Thyroid gland (tissue), 4 donors: ENCODE measurements at places on chromosomes 2 and 18. TPM values are rescaled to one million over a fixed set of nuclear protein-coding genes. Genes with fewer than 3 reads are reported as not detected.

DNA sequence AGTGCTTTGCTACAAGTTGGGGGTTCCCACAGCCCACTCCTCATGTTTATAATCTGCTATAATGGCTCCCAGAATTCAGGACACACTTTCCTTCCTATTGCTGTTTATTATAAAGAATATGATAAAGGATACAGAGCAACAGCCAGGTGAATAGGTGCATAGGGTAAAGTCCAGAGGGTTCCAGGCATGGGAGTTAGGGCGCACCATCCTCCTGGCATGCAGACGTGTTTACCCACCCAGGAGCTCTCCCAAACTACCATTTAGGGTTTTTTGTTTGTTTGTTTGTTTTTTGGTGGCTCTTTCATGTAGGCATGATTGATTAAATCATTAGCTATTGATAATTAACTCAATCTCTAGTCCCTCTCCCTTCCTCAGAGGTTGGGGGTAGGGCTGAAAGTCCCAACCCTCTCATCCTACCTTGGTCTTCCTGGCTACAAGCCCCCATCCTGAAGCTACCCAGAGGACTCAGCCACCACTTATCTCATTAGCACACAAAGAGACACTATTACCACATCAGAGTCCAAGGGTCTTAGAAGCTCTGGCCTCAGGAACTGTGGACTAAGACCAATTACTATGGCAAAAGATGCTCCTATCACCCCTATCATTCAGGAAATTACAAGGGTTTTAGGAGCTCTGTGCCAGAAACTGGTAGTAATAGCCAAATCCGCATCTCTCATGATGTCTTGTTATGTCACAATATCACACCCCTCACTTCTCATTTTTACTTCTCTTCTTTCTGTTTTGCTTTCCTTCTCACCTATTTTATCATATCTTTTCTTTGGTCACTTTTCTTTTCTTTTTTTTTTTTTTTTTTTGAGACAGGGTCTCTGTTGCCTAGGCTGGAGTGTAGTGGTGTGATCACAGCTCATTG, 154.9 kb upstream of the TTC39C start:
- DNase-seq: no peak

- no peak for DNase-seq
These were observed 26.8 kb upstream of the CTLA4 start for GRCh38 chr2:203840655-203841205.

- no peak for DNase-seq
These were observed 138.9 kb upstream of the SETBP1 start for GRCh38 chr18:44541781-44542180.

DNA sequence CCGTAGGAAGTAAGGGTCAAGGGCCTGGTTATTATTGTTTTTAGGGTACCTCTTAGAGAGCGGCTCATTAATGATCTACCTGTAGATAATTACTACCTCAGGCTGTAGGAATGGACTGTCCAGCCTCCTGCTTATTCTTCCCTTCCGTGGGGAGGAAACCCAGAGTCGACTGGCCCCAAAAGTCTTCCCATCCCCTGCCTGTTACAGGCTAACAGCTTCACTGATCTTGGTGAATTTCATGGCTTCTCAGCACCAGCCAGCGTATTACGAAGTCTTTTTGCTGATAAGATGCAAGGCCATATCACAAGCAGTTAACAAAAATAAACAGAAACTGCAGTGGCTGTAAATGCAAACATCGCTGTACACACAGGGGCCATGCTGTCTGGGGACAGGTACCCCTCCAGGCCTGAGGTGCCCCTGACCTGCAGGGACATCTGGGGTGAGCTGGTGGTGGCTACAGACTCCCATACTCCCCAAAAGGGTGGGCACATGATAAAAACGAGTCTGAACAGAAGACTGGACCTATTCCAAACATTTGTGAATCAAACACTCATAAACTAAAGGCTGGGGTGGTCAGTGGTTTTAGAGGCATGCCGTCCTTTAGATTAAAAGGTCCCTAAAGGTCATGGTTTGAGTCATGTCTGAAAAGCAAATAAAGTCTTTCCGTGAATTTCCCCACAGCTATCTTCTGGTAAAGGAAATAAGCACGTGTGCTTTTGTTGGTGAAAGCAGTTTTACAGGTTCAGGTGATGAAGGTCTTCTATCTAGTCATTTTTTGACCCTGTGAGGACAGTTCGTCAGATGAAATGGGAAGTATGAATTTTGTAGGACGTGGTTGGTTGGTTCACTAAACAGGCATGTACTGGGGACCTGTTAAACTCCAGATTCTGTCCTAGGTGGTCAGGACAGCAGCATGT, 36.7 kb downstream of the TTC39C start:
- DNase-seq: no peak

DNA sequence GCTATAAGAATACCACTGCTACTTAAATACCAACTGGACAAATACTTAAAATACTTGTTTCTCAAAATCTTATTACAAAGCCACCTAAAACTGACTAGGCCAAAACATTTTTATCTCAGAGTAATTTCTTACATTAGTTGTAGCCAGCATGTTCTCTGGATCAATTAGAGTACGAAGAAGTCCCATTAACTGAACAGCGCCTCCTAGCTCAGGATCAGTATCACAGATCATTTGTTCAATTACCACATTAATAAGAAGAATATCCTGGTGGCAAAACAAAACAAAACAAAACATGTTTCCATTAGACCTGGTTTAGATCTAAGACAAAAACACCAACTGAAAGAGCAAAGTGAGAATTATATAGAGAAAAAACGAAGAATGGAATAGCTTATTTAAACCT, 36.0 kb downstream of the PPP4R3B start:
- DNase-seq: no peak

- DNase-seq: no peak
These were observed 601.2 kb downstream of the ADCYAP1 start for GRCh38 chr18:1505856-1506255.

DNA sequence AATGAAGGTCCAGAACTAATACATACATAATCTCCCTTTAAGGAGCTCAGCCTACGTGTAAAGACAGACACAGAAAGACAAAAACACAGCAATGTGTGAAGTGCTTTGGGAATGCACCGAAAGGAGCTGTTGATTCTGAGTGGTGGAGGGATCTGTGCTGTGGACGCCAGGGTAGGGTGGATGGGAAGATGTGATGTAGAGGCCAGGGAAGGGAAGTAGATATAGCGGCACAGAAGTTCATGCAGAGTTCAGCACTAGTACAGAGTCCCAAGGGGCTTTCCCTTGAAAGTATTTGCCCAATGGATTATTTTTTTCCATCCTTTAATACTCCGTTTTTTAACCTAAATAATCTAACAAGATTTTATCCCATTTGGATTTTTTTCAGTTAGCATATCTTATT, 32.1 kb upstream of the DOCK10 start:
- DNase-seq: no peak

DNA sequence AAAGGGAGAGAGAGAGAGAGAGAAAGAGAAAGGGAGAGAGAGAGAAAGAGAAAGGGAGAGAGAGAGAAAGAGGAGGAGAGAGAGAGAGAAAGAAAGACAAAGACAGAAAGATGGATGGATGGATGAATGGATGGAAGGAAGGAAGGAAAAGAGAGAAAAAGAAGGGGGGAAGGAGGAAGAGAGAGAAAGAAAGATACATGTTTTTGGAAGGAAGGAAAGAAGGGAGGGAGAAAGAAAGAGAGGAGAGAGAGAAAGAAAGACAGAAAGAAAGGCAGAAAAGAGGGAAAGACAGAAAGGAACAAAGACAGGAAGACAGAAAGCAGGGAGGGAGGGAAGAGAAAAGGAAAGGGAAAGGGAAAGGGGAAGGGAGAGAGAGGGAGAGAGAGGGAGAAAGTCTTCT, 51.6 kb downstream of the RNU4ATAC start:
- DNase-seq: no peak

DNA sequence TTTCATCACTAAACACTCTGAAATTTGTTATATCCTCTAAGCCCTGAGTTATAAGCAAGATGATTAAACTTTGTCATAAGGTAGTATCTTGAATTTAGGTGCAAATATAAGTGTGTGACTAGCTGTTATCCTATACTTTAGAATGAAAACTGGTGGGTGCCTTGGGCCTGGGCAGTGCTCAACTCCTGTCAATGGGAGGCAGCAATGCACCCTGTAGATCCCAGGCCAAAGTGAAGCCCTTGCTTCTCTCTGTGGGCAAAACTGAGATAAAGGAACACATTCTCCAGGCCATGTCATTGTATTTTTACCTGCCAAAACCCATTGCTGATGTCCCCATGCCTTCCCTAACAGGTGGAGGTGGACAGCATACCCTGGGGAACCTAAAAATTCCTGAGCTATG, 525.2 kb downstream of the TNS1 start:
- no peak for DNase-seq

GRCh38 chr18:23591011-23591410, 4.7 kb upstream of the NPC1 start:
- DNase-seq: no peak

DNA sequence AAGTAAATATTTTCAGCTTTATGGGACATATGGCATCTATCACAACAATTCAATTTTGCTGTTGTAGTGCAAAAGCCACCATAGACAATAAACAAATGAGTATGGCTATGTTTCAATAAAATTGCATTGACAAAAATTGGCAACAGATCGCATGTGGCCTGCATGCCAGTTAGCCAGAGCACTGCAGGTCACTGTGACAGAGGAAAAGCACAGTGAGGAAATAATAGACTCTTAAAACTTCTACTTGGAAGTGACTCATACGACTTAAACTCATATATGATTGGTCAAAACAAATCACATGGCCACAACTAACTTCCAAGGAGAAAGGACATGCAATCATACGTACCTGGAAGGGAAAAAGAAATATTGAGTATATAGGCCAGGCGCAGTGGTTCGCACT, 44.4 kb downstream of the EXOC6B start:
- DNase-seq: no peak

GRCh38 chr18:26008096-26008495, 82.3 kb downstream of the SS18 start:
- DNase-seq: no peak

GRCh38 chr2:220569112-220569897, 941.9 kb downstream of the SLC4A3 start:
- DNase-seq: peak; percentile 65

- no peak for DNase-seq
These were observed 259.4 kb downstream of the GBX2 start for GRCh38 chr2:235908826-235909225.

DNA sequence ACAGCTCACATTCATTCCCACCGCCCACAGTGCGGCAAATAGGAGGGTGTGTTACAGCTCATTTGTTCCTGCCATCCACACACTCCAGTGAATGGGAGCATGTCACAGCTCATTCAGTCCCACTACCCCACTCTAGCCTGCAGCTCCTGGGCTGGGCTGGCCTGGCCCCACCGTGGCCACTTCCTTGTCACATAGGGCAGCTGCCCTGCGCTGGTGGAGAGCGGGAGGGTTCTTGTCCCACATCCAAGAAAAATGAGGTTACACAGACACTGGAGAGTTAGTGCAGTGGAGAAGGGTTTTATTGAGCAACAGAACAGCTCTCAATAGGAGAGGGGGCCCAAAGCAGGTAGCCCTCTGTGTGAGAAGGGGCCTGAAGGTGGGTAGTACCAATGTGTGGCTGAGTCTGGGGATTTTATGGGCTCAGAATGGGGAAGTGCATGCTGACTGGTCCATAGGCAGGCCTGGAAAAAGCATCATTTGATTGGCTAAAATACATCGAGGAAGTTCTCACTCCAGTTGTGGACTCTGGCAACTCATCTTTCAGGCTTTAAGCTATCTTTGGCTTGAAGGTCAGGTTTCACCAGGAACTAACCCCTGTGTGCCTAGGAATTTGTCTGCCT, 249.7 kb downstream of the ETAA1 start:
- DNase-seq: no peak

Gene FOXI3
- not detected for total RNA-seq

Gene FBXO48
- 0.63 TPM for total RNA-seq

Gene IL36G
- total RNA-seq: not detected

Gene STPG4
- total RNA-seq: 1.1 TPM

Gene ABCG8
- not detected for total RNA-seq

Gene ZBTB7C
- 47.6 TPM for total RNA-seq

Gene DUSP2
- 2.4 TPM for total RNA-seq

Gene CMPK2
- 6.9 TPM for total RNA-seq

Gene SERPINB13
- not detected for total RNA-seq

Gene NEB
- total RNA-seq: 1.6 TPM

Gene CNNM3
- total RNA-seq: 18.4 TPM

Gene HOXD9
- total RNA-seq: 3.6 TPM
